Fibroblast of the conjunctiva (primary cell): ENCODE measurements at places on chromosomes 6 and 20.

DNA sequence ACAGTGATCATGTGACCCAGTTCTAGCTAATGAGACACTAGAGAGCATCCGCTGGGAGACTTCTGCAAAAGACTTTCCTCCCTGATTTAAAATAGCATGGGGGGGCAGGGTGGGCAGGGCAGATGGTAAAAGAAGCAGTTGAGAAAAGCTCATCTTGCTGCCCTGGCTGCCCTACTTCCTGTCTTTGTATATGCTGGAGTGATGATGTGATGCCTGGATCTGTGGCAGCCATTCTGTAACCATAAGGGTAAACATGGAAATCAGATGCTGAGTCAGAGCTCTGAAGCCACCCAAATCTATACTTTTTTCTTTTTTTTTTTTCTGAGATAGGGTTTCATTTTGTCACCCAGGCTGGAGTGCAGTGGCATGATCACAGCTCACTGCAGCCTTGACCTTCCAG, 25.4 kb downstream of the ZFP64 start:
- no peak for DNase-seq

- DNase-seq, result no peak
Measured at GRCh38 chr20:45857882-45858216, 435 bp downstream of the ZSWIM3 start.

DNA sequence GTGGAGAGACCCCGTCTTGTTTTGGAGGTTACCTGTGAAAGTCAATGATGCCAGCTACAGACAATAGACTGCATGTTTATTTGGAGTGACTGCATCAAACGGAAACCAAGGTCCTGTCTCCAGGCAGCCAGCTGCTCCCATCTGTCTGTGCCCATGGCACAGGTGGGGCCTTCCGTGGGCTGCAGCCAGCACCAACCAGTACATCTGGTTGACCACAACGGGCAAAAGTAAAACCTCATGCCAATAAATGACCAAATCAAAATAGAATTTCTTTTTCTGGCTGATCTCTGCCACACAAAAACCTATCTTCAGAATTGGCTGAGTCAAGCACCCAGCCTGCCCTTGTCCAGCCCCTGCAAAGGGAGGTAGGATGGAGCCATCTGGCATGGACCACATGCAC, 33.5 kb downstream of the DLL1 start:
- no peak for DNase-seq

- no peak for DNase-seq
Measured at GRCh38 chr6:15023448-15023847, 222.4 kb upstream of the JARID2 start.

GRCh38 chr6:134666125-134666524, 283.8 kb downstream of the ALDH8A1 start:
- no peak for DNase-seq

DNA sequence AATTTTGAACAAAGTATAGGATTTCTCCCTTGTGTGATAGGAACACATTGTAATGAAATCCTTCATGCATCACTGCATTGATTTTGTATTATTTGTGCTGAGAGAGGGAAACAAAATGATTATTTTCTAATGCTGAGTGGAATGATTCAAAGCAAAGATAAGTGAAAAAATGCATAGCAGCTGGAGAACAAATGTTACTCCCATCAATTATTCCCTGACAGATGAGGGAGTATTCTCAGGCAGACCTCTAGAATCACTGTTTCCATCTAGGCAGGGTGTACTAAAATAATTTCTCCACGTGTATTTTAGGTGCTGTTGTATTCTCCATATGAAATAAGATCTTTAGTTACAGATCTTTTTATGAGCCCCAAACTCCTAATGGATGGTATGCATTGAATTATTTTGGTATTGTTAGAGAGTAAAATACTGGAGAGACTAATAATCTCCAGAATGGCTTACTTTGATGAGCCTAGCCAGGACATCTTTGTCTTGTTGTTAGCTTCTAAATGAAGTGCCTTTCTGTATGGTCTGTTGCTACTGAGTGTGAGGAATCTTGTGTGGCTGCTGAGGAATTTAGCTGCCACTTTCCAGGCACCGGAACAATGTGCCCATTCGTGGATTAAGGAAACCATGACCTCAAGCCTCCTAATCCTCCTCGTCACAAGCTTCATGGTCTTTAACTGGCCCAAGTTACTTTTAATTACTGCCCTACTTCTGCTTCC, 39.6 kb downstream of the RNF217 start:
- DNase-seq, result no peak

DNA sequence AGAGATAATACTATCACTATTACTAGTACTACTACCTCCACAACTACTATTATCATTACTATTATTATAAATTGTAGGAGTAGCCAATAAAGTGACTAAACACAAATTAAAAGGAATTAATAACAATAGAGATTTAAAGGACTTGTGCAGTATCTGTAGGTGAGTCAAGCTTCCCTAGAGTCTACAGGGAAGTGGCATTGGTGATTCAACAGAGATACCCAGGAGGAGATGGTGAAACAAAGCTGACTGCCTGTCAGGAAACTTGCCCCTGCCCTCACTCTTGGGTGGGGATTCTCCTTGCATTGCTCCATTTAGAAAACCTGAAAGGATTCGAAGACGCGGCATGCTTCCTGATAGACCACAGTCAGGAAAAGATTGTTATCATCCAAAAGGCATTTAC, 23.3 kb upstream of the BCLAF1 start:
- DNase-seq, result no peak

GRCh38 chr20:64115171-64115911, 8.0 kb upstream of the NPBWR2 start:
- no peak for DNase-seq

DNA sequence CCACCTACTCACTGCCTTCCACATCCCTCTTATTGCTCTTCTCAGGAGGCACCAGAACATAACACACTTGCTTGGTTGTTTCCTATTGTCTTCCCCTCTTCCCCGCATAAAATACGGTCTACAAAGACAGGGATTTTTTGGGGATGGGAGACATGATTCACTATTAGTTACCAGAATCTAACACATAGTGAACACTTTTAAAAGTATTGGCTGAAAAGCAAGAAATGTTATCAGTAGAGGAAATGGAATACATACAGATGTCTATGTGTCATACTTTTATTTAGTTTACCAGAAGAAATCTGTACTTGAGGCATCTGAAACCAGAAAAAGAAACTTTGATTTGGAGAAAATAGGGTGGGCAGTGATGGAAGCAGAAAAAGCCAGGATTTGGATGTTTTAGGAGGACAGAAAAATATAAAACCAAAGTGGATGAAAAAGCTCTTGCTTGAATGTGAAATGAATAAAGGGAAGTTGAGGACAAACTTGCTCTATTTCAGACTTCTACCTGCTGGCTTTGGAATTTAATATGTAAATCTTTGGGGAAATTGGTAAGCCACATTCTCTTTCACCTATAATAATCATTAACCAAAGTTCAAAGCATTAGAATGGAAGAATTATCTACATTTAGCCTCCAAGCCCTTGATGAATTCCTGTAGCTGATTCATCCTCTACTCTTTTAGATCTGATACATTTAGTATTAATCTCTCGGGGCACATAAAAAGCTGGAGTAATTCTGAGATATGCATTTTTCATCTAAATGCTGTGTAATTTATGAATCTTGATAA, 82.6 kb downstream of the DOK5 start:
- DNase-seq, result no peak

- DNase-seq, result no peak
Measured at GRCh38 chr6:51570168-51570921, 517.1 kb downstream of the PKHD1 start.

GRCh38 chr6:125924169-125924568, 32.4 kb upstream of the HINT3 start:
- no peak for DNase-seq

DNA sequence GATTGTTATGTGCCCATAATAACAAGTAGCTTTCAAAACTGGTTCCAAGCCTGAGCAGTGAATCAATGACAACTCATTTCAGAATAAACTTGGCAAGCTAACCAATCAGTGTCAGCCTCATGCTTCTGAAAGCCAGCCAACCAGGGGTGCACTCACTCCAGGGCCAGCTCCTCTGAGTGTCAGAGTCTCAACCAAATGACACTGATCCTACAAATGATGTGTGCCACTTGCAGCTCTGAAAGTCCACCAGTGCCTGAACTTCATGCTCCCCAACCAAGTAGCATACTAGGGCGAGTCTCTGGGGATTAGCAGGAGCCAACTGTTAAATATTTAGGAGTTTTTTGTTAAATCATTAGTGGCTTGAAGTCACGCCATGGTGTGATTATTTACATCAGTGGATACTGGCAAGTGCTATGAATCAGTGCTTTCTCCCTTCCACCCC, 4.5 kb downstream of the IYD start:
- peak; percentile 36 for DNase-seq

- no peak for DNase-seq
Measured at GRCh38 chr6:138296381-138296780, 78.1 kb upstream of the PBOV1 start.
